ENCODE measurements at places on chromosomes 5 and 9.

- no peak for DNase-seq
These were observed 259.1 kb downstream of the AOPEP start for GRCh38 chr9:94985649-94986048.

DNA sequence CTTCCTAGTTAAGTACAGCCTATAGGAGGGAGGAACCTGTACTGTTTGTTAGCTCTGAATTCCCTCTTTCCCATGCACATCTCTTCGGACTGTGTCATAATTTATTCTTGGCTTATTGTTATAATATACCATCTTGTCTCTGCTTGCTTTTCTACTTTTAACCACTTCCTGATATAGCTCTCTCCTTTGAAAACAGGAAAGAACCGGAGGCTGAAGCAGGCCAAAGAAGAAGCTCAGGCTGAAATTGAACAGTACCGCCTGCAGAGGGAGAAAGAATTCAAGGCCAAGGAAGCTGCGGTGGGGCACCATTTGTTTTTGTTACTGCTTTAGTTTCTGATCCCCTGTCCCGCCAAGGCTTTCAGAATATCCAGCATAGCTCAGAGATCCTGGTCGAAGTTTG, 4.8 kb downstream of the ATP6V1G1 start:
- DNase-seq = no peak

GRCh38 chr9:115653171-115653606, 500.4 kb upstream of the PAPPA start:
- no peak for DNase-seq

- DNase-seq = no peak
These were observed 196.3 kb downstream of the CSNK1G3 start for GRCh38 chr5:123708074-123708806.

DNA sequence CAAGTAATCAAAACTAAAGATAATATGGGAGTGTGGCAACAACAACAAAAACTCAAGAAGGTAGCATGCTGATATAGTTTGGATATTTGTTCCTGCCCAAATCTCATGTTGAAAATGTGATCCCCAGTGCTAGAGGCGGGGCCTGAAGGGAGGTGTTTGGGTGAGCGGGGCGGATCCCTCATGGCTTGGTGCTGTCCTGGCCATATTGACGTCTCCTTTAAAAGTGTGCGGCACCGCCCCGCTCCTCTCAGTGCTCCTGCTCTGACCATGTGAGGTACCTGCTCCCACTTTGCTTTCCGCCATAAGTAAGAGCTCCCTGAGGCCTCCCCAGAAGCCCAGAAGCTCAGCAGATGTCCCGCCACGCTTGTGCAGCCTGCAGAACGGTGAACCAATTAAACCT, 25.6 kb downstream of the MED27 start:
- no peak for DNase-seq

GRCh38 chr9:74037274-74037673, 459.9 kb upstream of the RORB start:
- DNase-seq = no peak

- peak; percentile 37 for DNase-seq
These were observed 160.1 kb downstream of the GHR start for GRCh38 chr5:42583322-42583721.

DNA sequence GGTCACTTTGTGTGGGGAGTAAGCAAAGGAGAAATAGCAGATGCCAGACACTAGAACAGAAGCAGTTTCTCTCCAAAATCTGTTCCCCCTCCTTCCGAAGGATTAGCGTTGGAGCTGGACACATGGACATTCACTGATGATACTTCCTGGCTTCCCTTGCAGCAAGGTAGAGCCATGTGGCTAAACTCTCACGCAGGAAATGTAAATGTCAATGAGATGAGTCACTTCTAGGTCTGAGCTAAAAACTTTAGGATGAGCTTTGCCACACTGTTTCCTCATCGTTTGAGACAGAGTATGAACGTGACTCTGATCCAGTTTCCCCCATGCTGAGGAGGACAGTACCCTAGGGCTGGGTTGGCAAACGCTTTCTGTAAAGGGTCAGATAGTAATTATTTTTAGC, 5.1 kb downstream of the BHMT2 start:
- DNase-seq = no peak

- no peak for DNase-seq
These were observed 26.0 kb upstream of the EPB41L4B start for GRCh38 chr9:109346904-109347303.

GRCh38 chr9:121304707-121305106, 36.7 kb downstream of the GSN start:
- DNase-seq = no peak

DNA sequence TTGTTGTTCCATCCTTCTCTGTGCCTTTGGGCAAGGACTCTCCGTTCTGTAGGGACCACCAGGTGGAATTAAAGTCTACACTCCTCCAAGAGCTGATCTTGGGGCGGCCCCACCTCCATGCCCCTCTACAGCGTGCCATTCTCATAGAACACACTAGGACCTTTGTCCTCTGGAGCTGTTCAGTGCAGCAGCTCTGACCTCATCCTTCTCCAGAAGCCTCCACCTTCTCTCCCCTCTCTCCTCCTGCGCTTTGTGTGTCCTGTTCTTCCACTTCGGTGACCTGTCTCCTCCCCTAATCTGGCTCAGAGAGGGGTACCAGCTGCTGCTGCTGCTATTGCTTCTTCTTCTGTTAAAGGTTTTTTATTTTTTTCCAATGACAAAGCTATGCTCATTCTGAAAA, 1.8 kb upstream of the MACROH2A1 start:
- DNase-seq = no peak

DNA sequence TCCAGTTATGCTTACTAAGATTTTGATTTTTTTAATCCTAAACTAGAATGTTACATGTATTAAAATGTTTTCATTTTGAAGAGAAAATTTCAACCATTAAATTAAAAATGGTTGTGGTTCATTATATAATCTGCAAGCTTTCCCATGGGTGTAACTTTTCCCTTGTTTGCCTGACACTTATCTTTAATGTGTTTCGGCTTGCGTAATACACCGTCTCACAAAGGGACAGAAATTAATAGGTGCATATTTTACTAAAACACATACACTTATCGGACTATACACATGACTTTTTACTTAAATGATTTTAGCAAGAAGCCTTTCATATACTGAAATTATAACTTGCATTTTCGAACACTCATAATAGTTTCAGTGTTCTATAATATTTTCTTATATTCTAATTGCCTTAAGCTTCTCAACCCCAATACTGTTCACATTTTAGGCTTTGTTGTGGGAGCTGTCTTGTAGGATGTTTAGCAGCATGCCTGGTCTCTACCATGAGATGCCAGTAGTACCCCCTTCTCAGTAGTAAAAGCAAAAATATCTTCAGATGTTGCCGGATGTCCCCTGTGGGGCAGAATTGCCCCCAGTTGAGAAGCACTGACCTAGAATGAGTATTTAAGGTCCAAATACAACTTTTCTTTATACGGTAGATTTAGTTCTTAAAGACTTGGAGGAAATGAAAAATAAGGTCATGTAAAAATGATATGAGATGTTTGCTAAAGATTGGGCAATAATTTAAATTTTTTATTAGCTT, 28.6 kb downstream of the UGCG start:
- DNase-seq = no peak

DNA sequence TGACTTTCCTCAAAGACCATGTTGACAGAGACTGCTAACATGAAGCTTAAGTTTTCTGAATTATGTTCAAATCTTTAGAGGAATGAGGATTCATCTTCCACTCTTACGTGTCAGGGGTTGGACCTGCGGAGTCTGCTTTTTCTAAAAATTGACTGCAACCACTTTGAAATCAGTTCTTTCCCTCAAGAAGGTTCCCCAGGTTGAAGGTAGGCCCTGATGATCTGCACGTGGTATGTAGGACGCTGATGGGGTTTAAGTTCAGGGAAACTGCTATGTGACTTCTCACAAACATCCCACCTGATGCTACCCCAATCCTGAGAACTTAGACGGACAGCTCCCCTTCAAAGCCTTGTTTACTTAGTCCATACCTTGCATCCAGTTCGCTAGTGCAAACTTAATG, 7.2 kb downstream of the RACK1 start:
- no peak for DNase-seq

Measured in HCT116 (cell line).